ENCODE measurements at places on chromosomes 11 and 22.

DNA sequence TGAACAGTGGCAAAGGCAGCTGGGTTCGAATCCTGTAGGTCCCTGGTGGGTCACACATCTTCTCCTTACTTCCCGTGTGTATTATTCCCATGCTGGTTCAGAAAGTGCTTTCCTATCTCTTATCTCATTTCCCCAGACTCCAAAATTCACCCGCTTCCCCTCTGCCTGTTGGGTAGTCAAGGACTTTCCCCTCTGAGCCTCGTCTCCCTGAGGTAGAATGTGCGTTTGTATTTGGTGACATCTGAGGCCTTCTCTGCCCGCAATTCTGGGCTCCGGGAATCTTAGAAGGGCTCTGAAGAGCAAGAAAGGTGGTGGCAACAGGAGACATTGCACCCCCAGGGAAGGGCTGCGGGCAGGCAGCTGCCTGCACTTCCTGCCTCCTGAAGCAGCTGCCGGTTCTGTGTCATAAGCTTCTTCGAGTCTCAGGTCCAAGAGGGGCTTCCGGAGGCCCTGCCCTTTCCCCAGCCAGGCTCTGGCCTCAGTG is 5.9 kb downstream of the LRRC32 start:
- no peak for DNase-seq

- no peak for DNase-seq
These were observed 208.3 kb downstream of the CEP164 start for GRCh38 chr11:117535850-117536411.

- peak; percentile 39 for DNase-seq
These were observed 94.7 kb upstream of the RASSF10 start for GRCh38 chr11:12914400-12914912.

GRCh38 chr22:19756288-19757128 is 4.1 kb upstream of the TBX1 start:
- DNase-seq: no peak

- peak; percentile 54 for DNase-seq
These were observed 22.7 kb downstream of the CELSR1 start for GRCh38 chr22:46514592-46515207.

DNA sequence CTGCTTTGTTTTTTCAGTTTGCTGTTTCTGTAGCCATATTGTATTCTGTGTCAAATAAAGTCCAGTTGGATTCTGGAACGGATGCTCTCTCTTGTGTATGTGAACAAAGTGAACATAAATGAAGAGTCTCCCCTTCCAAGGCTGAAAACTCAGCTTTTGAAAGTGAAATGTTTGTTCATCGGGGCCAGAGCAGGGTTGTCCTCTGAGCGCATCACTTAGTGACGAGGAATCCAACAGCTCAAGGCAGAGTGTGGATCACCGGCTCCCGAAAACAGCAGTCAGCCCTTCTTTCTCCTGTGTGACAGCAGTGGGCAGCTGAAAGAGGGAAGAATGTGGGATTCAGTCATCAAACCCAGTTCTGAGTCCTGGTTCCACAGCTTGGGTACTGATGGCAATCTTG is 21.4 kb downstream of the RBX1 start:
- no peak for DNase-seq

DNA sequence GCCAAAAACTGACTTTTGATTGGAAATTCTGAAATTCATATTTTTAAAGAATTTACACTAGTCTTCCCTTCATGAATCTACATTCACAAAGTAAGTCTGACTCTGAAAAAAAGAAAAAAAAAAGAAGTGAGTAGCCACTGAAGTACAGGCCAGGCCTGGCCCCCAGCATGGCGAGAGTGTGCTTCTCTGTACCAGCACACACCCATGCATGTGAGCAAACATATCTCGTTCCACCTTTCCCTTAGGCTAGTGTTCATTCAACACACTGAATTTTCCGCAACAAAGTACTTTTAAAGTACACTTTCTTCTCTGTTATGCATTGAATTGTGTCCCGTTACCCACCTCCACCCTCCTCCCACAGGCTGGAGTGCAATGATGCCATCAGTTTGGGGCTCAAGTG is 4.5 kb downstream of the C11orf16 start:
- DNase-seq: no peak

DNA sequence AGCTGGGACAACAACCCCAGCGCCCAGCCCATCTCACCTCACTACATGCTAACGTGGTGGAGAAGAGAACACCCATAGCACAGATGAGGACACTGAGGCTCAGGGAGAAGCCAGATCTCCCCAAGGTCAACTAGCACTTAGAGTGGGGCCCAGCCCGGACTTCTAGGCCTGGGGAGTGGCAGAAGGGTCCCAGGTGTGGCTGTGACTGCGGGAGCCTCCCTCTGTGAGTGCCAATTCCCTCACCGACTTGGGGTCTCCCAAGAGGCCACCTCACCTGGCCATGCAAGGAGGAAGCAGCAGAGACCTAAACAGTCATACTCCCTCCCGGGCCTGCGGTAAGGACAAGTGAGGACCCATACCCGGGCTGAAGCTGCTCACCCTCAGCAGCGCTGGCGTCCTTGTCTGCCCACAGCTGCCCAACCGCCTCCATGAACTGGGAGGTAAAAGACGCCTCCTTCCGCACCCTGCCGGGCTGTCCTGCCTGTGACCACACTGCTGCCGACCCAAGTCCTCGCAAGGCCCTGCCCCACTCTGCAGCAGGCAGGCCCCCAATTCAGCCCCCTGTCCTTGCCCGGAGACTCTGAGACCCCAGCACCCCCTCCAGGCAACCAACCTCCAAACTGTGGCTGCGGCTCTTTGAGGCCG is 93.2 kb upstream of the RTL6 start:
- no peak for DNase-seq

GRCh38 chr11:105274631-105275030 is 135.1 kb upstream of the CARD18 start:
- DNase-seq: no peak

DNA sequence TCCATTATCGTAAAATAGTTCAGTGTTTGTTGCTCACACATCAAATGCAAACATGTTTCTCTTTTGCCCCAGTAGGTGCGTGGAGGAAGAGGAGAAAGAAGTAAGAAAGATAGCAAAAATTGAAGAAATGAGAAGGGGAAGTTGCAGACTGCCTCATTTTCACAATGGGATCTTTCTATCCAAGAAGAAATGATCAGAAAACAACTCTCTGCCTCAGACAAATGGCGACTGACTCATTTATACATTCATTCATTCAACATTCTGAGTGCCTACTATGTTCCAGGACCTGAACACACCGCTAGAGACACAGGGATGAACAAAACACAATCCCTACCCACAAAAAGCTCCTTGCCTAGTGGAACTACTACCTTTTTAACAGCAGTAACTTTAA is 367 bp downstream of the HPS5 start:
- DNase-seq: no peak

DNA sequence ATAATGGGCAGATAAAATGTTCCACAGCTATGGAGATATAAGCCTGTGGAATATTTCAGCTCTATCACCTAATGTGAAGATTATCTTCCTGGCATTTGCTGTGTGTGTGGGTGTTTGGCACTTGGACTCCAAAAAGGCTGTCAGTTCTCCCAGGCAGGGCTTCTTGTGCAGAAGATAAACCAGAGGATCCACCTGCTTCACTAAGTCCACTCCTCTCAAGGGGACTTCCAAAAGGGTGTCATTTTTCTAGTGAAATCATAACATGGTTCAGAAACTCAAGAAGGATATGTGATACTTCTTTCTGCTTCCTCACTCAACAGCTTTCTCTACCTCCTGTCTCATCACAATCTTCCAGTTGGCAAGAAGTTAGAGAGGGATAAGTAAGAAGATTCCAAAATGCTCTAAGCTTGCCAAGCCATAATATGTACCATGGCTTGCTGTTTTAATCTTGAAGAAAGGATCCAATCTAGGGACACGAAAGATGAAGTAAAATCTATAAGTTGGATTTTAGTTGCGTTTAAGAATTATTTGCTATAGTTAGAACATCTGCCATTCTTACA is 206.2 kb upstream of the MTMR2 start:
- DNase-seq: no peak

GRCh38 chr11:110928391-110928790 is 216.2 kb upstream of the ARHGAP20 start:
- DNase-seq: no peak

DNA sequence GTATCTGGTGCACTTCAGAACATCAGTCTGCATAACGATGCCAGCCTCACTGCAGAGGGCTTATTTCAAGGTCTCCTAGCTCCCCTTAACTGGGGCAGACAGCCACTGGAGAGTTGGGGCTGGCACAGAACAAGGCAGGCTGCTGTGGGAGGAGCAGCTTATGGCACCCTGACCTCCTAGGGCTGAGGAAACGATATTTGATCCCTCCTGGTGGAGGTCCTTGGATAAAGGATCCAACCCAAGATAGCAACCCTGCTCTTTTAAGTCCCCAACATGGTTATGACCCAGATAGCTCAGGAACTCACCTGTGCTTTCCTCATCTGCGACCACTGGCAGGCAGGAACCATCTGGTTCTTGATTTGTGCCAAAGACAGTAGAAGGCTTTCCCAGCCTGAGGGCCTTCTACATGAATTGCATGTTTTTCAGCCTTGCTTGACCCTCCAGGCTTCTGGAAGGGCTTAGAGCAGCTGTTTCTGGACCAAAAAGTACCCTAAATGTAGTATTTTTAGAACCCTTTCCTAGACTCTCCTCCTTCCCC is 2.8 kb downstream of the TMEM109 start:
- no peak for DNase-seq

DNA sequence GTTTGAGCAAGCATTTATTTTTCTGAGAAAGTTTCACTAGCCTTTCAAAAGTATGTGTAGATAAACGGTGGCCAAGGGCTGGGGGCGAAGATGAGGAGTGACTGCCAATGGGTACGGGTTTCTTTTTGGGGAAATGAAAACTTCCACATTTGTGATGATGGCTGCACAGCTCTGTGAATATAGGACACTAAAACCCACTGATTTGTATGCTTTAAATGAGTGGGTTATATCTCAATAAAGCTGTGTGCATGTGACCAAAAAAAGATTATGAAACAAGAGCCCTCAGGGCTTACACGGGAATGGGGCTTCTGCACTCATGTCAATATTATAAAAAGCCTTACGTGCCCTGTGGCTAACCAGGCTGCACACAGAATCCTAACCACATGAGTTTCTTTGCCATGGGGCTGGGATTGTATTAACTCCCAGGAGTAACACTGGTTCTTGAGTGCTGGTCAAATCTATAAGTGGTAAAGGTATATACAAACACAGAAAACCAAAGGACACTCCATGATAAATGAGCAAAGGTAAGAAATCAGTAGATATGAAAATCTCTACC is 31.3 kb downstream of the ABCC8 start:
- no peak for DNase-seq

- DNase-seq: no peak
These were observed 68.2 kb upstream of the RRM1 start for GRCh38 chr11:4026389-4026788.
